ENCODE measurements at places on chromosomes 4 and X.

DNA sequence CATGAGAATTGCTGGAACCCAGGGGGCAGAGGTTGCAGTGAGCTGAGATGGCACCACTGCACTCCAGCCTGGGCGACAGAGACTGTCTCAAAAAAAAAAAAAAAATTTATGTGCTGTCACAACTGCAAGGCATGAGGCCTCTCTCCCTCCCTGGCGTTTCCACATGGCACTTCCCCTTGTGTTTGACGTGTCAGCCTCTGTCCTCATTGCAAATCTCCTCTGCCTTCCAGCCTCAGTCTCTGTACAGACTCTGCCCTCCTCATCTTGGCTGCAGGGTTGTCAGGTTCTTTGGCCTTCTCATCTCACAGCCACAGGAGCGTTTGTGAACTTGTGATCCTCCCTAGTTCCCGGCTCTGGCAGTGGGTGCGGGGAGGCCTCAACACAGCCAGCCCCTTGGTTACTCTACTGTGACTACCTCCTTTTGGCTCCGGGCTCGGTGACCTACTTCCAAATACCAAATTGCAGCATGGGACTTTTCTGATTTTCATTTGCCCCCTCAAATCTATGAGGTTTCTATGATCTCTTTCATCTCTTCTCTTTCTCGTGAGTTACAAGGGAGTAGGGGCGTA, 250.0 kb downstream of the CBR4 start:
- peak; percentile 61 for DNase-seq

- DNase-seq: no peak
Observed at GRCh38 chr4:142021181-142021580, 384.8 kb downstream of the IL15 start.

- no peak for DNase-seq
Observed at GRCh38 chr4:167168611-167169010, 65.7 kb downstream of the SPOCK3 start.

DNA sequence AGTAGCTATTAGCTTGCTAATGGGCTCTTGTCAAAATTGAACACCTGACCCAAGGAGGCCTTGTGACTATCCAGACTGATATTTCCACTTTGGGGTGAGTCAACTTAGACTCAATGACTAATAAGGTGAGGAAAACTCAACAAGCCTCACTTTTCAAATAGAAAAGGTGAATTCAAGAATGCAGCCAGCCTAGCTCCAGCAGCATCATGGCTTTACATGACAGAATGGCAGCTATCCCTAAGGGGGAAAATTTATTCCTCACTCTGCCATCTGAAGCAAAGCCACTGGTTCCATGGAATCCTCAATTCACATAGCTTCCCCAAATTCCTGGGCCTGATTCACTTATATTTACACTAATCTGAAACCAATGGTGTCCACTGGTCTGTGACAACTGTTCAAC, 29.1 kb upstream of the RAB9B start:
- DNase-seq: no peak

DNA sequence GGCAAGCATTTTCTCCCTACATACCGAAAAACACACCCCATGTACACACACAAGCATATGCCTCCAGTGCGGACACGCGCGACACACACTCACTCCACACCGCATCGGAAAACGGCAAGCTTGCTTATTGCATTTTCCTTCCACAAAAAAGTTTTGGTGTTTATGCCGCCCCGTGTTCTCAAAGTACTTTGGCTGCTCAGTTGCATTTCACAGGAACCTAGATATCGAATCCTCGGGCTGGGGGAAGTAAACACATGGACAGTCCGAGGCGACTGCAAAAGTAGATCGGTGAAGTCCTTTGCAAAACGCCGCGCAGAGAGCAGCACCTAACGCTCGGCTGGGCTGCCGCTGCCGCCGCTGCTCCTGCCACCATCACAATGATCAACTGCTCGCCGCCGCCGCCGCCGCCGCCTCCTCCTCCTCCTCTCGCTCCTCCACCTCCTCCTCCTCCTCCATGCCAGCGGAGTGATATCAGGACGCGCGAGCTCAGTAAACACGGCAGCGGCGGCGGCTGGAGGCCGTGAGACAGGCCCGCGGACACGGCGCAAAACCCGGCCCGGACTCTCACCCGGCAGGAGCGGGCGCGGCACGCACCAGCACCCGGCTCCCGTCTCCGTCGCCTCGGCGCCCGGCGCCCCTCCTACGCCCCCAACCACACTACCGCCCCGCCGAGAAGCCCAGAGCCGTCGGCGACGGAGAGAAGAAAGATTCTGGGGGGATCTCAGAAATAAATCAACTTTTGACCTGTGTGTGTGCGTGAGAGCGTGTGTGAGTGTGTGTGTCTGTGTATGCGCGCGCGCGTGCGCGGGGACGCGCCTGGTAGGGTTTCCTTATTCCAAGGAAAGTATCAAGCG, at the start of gene MAML3:
Gene MAML3 (minus strand): TSS at position 467 of the 854 bp plus-strand sequence. CDS start 857 bp downstream, outside the sequence.
- DNase-seq: peak; percentile 96

DNA sequence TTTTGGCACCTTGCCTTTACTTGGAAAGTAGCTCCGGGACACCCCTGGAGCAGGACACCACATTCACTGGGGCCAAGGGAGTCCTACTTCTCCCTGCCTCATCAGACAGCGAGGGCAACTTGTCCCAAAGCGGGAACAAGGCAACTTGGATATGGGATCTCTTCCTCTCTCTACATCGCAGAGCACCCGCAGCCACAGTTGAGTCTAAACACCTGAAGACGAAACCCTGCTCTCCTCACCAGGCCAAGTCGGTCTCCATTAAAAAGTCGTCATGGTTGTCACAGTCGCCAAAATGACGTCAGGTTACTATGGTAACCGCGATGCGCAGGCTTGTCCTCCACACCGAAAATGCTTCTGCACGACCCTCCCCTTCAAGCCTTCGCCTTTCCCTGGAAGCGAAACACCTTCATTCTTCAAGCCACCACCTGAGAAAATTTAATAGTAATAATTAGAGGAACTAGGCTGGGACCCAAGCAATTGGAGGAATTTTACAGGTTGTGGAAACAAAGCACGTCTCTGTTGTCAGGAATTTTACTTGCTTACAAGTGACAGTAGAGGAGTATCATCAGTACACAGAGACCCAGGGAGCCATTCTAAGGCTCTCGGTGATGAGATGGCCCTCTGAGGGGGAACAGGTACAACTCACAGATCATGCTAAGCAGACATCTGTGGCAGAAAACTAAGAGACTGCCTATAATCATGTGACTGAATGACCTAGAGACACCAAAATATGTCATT, 30.5 kb upstream of the TCEAL4 start:
- no peak for DNase-seq

DNA sequence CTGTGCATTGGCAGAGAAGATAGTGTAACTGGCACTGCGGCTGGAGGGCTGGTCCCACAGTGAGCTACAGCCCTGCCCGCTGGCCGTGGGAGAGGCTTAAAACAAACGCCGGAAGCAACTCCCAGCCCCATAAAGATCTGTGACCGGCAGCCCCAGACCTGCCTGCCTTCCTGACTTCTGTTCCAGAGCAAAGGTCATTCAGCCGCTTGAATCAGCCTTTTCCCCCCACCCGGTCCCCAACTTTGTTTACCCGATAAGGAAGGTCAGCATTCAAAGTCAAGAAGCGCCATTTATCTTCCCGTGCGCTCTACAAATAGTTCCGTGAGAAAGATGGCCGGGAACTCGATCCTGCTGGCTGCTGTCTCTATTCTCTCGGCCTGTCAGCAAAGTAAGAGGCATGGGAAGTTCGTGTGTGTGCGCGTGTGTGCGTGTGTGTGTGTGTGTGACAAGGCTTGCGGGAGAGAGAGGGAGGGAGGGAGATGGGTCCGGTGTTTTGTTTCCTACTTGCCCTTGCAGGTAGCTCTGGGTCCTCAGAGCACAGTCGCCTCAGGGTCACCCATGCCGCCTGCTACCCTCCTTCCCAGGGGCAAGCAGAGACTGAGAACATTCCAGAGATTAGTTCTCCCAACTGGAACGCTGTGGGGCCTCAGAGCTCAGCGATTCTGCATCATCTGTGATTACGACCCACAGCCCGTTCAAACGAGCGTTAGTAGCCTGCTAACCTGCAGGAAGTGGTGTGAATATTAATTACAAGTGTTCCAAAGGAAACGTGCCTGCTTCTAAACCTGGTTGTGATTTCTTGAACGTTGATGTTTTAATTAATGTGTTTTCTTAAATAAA, at the start of gene MGST2:
Gene MGST2 (plus strand): TSS at position 130 of the 840 bp plus-strand sequence. CDS start 201 bp downstream, at position 331.
- DNase-seq: peak; percentile 83

GRCh38 chrX:40304115-40304514, 206.4 kb upstream of the BCOR start:
- DNase-seq: no peak

- no peak for DNase-seq
Observed at GRCh38 chr4:181845617-181846016, 397.6 kb upstream of the TENM3 start.
